ENCODE measurements at places on chromosomes 4 and X.

DNA sequence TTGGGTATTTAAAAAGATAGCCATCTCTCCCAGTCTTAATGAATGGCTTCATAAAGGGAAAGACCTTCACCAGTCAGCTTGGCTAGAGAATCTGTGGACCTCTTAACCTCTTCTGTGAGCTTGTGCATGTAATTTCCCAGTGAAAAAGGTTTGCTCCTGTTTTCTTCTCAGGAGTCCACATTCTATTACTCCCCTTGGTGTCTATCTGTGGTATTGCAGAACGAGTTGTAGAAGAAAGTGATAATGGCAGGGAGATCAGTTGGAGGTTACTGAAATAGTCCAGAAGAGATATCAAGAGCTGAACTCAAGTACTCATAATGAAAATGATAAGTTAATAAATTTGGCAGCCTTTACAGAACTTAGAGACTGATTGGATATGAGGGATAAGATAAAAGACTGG, 16.5 kb upstream of the VAMP7 start:
- no peak for DNase-seq

DNA sequence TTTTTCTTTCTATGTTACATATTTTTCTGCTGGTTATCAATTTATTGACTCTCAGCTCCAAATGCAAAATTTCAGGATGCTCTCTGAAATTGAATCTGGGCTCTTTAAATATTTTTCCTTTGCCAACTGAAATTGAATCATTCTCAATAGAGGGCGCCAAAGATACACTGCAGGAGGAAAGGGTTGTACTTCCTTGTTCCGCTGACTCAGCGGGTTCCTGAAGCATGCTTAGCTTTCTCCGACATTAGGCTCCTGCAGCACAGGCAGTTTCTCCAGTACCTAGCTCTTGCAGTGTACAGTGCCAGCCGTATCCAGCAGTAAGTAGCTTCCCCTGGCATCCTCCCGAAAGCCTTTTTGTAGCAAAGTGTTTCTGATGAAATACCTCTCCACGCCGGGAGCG, 28.8 kb upstream of the CFAP47 start:
- no peak for DNase-seq

DNA sequence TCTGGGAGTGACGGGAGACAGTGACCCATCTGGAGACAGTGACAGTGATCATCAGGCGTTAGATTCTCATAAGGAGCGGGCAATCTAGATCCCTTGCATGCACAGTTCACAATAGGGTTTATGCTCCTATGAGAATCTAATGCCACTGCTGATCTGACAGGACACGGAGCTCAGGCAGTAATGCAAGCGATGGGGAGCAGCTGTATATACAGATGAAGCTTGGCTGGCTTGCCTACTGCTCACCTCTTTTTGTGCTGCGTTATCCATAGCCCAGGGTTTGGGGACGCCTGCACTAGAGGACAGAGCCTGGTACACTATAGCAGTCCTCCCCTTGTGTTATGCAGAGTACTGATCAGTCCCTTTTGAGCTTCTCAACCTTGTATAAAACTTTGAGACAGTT, 23.5 kb downstream of the NFKB1 start:
- no peak for DNase-seq

DNA sequence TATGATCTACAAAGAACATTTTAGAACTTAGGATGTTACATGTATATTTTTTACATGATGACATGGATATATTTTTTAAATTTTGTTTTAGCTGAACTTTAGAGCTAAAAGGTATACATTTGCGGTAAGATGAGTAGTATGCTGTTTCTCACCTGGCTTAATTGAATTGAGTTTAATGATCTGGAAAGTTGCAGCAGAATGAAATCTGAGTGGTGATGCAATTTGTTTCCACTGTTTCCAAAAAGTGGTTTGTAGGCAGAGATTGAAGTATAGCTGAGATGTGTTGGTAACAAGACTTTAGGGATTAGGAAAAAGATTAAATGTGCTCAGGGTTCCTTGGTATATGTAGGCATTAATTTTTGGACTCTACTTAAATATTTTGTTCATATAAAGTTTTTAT, 68.1 kb downstream of the HPF1 start:
- DNase-seq: no peak

DNA sequence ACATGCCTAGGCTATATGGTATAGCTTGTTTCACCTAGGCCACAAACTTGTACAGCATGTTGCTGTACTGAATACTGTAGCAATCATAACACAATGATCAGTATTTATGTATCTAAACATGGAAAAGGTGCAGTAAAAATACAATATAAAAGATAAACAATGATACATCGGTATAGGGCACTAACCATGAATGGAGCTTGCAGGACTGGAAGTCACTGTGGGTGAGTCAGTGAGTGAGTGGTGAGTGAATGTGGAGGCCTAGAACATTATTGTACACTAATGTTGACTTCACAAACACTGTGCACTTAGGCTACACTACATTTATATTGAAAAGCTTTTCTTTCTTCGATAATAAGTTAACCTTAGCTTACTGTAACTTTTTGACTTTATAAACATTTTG, 45.6 kb upstream of the ANK2 start:
- DNase-seq: no peak

- no peak for DNase-seq
These were observed 14.0 kb downstream of the RTL5 start for GRCh38 chrX:72117636-72118210.

- no peak for DNase-seq
These were observed 62.8 kb downstream of the SNX25 start for GRCh38 chr4:185272245-185272644.

- no peak for DNase-seq
These were observed 6.4 kb upstream of the SEPTIN11 start for GRCh38 chr4:76943129-76943620.

- no peak for DNase-seq
These were observed 8.4 kb downstream of the TLR10 start for GRCh38 chr4:38774181-38774955.

DNA sequence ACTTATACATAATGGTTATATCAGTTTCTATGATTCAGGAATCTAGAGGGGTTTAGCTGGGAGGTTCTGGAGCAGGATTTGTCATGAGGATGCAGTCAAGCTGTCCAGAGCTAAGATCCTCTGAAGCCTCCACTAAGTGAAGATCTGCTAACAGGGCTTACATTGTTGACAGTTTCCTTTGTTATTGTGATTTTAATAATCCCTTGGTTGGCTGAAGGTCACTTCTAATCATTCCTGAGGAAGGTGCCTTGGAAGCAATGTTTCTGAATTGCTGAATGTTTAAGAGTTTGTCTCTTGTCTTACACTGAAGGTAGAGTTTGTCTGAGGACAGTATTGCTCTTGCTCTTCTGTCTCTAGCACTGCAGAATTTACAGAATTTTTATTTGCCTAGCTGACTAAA, 41.3 kb downstream of the BANK1 start:
- no peak for DNase-seq

- DNase-seq: no peak
These were observed 266.3 kb upstream of the RASGEF1B start for GRCh38 chr4:81737865-81738559.
